Stimulated activated memory B cell treated with anti-CD40 and anti-IgM and Interleukin-4, amounts not matched to agents 10 μg/mL and 1 μg/mL and 100 μg/mL, for 72 hours (primary cell): ENCODE measurements at places on chromosomes 11 and 22.

DNA sequence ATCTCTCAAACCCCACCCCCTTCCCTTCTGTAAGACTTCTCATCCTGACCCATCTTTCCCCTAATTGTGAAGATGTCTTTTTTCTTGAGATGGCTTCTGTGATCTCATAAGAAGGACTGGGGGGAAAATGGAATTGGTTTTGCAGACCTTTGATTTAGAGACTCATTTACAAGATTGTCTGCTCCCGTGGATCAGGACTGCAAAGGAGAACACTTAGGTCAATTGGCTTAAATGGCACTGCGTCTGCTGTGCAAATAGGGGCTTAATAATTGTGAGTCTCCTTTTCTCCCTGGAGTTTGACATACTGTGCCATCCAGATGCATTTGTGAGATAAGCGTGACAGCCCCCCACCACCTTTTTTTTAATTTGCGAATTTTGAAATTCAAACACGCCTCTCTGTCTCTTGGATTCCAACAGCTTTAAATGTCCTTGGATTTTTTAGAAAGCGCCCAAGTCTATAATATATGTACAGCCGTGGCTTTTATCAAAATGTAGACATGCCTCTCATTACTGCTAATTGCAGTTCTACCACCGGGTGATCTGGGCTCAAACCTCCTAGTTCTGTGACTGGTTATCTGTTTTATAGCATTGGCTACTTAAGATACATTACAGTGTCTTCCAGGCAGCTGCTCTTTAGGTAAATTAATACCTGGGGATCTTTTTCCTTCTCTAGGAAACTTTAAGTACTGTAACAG lies 150.0 kb downstream of the DBX1 start:
- no peak for ATAC-seq

- peak; percentile 3 for ATAC-seq
These were observed 733 bp downstream of the TRIM5 start for GRCh38 chr11:5684036-5684645.

DNA sequence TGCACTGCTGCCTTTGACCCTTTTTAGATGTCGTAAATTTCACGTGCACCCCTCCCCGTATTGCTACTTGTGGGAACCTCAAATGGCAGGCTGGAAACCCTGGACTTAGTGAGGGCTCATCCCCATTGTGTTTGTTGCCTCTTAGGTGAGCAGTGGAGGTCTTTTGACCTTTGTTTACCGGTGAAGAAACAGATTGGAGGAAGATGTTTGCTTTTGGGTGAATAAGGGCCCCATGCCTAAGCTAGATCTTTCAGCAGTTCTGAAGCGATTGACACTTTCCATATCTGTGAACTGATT lies 782 bp downstream of the SMARCB1 start:
- peak; percentile 29 for ATAC-seq

DNA sequence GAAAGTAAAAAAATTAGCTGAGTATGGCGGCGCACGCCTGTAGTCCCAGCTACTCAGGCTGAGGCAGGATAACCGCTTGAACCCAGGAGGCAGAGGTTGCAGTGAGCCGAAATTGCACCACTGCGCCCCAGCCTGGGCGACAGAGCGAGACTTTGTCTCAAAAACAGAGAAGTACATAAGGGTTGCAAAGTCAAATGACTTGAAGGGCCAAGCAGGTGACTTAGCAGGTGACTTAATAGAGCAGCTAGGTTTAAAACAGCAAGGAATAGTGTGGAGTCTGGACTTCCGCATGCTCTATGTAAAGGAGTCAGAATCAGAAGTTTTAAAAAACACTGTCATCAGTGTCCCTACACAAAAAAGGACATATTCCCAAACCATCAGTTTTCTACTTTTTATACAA lies 31.7 kb downstream of the EP300 start:
- no peak for ATAC-seq

DNA sequence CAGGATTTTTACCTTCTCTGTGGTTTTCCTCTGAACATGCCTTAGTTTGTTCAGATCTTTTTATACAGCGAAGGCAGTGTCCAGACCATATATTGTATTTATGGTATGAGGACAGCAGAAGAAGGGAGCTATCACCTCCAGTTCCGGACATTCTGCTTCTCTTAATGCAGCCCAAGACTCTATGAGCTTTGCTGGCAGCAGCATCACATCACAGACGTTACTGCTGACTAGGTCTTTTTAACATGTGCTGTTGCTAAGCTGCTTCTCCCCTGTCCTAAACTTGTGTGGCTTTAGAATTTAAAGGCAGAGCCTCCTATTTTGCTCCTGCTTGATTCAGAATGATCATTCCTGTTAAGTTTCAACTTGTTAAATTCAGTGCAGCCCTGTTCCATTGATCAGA lies 13.4 kb downstream of the MICAL2 start:
- no peak for ATAC-seq

GRCh38 chr11:38510041-38510440 lies 1912.0 kb upstream of the RAG2 start:
- ATAC-seq, result no peak

- ATAC-seq, result no peak
These were observed 30.4 kb downstream of the BID start for GRCh38 chr22:17743661-17744411.

- ATAC-seq, result no peak
These were observed 15.1 kb downstream of the ADM start for GRCh38 chr11:10319702-10320558.

DNA sequence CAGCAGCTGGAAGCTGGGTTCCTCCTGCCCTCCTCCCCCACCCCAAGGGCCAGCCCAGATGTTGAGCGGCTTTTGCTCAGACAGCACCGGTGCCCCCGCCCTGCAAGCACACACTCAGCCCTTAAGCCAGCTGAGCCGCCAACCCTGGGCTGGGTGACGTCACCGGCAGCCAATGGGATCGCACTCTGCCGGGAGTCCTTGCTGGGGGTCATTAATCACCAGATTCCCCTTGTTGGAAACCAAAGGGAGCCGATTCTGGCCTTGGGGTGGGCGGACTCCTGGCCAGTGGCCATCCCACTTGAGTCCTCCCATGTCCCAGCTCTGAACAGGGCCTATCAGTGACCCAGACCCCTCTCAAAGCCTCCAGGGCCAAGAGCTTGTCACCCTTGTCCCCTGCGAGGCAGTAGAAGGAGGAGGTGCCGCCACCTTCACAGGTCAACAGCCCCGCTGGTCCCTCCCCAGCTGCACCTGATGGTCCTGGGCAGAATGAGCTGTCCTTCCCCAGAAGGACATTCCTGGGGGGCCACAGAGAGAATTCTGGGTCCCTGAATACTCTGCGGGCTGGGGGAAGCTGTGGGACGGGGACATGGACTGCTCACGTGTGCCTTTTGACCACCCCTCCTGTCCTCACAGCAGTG lies 7.4 kb downstream of the DUSP8 start:
- no peak for ATAC-seq

DNA sequence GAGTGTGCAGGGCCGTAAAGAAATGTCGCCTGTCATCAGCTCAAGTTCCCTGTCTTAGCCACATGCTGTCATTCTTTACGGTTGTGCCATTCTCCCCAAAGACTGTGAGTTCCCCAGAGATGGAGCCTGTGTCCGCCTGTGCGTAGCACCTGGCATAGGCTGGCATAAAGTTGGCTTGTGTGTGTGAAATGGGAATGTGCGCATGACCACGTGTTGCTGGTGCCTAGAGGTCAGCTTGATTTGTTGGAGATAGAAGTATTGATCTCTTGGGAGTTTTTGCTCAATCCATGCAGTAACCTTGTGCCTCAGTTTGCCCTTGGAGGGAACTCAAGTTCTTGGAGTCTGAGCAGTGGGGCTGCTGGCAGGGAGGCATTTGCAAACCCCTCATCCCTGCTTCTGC lies 9.4 kb downstream of the CHADL start:
- ATAC-seq, result no peak

GRCh38 chr22:46323162-46323561 lies 12.4 kb upstream of the TRMU start:
- no peak for ATAC-seq

- ATAC-seq, result no peak
These were observed 23.8 kb downstream of the OPCML start for GRCh38 chr11:133508468-133508867.

- ATAC-seq, result no peak
These were observed 11.4 kb downstream of the STIM1 start for GRCh38 chr11:3866836-3867208.

DNA sequence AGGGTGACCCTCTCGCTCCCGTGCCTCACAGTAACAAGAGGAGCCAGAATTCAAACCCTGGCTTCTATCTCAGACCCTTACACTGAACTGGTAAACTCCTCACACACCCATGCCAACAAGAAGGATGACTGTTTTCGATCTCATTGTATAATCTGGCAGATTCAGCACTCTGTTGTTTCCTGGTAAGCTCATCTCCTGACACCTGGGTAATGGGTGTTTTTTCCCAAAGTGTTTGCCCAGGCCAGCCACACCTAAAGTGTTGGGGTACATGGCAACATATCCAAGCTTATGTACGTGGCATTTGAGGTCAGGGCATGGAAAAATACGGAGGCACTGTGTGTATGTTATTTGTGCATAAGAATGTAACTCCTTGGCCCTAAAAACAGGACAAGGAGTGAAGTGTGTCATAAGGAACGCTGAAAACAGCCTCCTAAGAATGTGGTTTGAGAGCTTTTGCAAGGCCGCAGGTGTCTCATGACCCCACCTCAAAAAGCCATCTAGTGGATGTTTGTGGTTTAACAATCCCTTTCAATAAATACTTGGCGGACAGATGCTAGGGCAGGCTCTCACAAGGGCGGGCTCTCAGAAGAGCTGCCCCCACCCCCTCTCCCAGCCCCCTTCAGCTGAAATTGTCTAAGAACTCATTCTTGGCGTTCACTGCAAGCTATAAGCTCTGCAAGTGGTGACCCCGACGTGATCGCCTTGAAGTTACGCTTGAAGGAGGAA lies at the start of gene MS4A15:
MS4A15 (plus strand) TSS at position 561 of the 726 bp plus-strand sequence. CDS start 6,867 bp downstream, outside the sequence.
- ATAC-seq, result peak; percentile 51

- no peak for ATAC-seq
These were observed 527.8 kb downstream of the BRD1 start for GRCh38 chr22:49299821-49300231.

GRCh38 chr22:34761111-34761510 lies 304.8 kb upstream of the ISX start:
- no peak for ATAC-seq

DNA sequence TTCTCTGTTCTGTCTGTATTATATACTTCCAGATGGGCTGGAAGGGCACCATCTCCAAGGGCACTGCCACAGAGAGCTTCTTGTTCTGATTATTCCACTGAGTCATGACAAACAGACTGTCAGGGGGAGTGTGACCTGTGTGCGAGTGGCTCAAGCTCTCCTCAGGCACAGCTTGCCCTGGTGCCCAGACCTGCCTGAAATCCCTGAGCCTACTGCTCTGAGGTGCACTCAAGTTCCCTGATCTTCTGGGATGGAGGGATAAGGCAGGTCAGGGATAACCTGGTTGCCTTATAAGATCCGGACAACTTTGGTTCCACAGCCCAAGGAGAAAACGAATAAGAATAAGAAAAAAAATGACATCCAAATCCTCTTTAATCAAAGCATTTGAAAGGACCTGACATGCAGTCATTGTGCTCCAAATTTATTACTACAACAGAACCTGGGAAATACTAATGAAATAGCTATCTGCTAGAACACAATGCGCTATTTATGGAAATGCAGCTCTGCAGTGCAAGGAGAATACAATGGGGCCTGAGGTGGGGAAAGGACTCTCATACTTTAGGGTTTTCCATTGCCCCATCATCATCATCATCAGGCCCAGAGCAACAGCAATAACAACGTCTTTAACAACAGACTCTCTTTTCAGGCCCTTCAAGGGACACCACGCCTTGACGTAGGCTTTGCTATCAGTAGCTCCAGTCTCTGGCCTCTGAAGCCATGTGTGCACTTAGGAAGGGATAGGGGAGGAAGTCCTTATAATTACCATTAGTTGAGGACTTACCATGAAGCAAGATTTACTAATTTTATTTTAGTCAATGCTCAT lies 217.1 kb upstream of the KIRREL3 start:
- no peak for ATAC-seq

DNA sequence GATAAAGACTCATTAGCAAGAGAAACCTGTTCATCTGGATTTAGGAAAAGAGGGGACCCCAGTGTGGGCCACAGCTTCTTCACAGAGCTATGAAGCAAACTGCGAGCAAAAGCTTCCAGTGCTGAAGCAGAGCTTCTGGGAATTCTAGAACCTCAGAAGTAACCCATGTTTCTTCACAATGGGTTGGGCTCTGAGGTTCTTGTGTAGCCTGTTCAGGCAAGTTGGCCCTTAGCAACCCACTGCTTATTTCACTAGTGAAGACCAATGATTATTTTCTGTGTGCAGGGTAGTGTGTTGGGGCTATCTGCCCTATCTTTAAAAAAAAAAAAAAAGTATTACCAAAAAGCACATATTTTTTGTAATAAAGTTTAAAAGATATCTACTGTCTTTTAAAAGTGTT lies at the start of gene ACRV1:
ACRV1 (minus strand) TSS at position 101 of the 400 bp plus-strand sequence; CDS start at position 34, 67 bp downstream.
- ATAC-seq, result no peak

DNA sequence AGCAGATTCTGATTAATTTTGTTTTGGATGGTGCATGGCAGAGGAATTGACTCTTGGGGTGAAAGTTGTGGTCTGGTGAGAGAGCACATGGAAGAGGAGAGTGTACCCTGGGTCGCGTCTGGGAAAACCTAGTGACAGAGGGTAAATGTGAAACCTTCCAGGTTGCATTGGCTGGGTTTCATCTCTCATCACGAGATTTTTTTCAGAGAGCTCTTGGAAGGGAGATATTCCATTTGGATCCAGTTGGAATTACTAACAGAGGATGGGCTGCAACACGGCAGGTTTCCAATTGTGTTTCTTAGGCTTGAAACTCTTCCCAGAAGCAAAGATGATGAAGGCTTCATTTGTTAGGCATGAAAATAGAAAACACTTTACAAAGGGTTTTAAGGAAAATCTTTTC lies 109.7 kb upstream of the MTMR2 start:
- no peak for ATAC-seq

DNA sequence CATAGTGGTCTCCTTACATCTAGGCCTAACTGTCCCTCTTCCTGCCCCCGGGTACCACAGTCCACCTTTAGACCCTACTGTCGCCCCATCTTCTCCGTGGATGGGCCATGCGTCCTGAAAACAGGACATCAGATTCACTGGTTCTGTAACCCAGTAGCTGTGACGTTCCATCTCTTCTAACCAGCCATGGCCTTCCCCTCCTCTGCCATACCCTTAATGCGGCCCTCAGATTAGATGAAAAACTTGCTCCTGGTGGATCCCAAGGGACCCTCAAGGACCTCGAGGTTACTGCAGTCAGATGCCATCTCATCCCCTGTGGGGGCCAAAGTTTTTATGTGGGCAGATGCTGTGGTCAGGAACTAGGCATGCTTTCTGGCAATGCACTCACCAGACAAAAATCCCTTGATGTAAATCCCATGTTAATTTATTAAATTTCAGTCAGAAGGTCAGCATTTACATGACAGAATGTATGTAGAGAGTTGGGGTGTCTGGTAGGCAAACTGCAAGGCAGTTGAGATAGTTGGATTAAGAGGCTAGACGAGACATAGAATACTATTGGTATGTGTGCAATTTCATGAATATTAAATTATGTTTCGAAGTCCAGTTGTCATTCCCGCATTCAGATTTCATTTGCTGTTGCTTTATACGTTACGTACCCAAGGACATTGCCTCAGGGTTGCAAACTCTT lies 64.3 kb downstream of the WNT11 start:
- no peak for ATAC-seq
